ENCODE measurements at places on chromosomes 13 and 19.
A peak's percentile ranks its signal among the peaks of the same experiment; 100 is the strongest.

DNA sequence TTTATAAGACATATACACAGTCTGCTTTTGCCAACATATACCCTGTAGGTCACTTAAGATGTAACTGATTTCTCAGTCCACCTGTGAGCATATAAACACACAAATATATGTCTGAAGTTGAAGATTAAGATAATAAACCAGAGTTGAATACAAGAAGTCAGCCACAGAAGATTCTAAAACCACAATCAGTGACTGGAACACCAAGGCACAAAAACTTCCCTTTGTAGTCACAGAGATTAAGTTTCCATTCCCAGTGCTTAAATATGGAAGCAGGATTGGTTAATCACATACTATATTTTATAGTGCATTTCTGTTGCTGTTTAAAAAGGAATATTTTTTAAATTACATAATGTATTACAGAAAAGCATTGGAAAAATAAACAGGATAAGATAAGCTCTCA is 39.9 kb downstream of the MTMR6 start:
- no peaks in the 10 kb centered on the region for H3K4me1 ChIP-seq
- no peak overlapping the region for H3K4me3 ChIP-seq
- H3K36me3 ChIP-seq = peaks cover 18% of the 10 kb centered on the region
- H3K27ac ChIP-seq = no peak overlapping the region
- no peaks in the 10 kb centered on the region for H3K27me3 ChIP-seq

DNA sequence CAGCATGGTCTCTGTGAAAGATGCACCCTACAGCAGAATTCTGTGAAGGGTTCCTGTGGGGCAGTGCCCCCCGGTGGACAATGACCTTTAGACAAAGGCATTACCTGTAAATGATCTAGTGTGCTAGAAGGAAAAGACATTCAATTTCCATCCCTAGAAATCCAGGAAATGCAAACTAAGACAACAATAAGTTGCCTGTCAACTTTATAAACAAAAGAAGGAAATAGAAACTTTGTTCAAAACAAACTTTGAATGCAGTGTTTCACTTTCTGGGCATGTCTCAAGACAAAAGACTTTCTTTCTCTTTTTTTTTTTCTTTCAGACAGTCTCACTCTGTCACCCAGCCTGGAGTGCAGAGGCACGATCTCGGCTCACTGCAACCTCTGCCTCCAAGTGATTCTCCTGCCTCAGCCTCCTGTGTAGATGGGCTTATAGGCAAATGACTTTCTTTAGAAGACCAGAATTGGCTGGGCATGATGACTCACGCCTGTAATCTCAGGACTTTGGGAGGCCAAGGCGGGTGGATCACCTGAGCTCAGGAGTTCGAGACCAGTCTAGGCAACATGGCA is 15.5 kb downstream of the TEX101 start:
- DNase-seq = no peak
- H3K27me3 ChIP-seq = no peaks in the 10 kb centered on the region
- H3K4me1 ChIP-seq = peaks cover 15% of the 10 kb centered on the region

DNA sequence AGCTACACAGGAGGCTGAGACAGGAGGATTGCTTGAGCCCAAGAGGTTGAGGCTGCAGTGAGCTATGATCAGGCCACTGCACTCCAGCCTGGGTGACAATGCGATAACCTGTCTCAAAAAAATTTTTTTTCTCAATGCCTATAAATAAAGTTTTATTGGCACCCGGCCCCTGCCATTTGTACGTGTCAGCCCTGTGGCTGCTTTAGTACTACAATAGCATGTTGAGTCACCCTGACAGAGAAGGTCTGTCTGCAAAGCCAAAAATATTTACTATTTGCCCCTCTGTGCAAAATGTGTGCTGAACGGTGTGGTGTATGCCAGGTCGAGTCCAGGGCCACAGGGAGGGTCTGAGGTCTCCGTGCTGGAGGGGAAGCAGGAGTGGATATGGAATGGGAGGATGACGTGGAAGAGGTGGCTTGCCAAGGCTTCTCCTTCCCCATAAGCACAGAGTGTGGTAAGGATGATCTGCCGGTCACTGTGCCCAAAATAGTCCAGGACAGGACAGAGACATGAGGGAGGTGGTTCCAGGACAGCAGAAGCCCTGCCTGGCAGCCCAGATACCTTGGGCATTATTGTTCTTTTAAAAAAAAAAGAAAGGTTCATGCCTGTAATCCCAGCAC is 10.0 kb downstream of the NMRK2 start:
- DNase-seq = no peak
- H3K4me3 ChIP-seq = no peak overlapping the region
- H3K4me1 ChIP-seq = no peaks in the 10 kb centered on the region
- H3K27ac ChIP-seq = no peak overlapping the region

DNA sequence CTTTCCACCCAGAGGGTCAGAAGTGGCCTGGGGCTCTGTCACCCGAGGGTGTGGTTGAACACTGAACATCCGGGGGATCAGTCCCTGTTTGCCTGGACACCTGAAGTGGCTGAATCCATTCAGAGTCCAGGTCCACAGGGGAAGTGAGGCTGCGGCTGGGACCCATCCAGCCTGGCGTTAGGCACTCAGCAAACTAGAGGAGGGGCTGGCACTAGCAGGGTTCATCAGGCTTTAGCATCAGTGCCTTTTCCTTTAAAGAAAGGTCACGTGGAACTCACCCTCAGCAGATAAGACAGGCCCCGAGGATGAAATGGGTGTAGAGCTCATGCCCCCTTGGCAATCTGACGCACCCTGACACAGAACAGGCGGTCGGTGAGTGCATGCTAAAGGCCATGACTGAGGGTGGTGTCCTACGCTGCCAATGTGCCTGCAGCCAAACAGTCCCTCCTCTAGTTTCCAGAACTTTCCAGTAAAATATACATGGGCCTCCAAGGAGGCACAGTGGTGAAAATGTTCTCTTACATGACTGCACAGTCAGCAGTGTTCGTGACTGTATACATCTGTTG is 72.4 kb upstream of the ARHGEF7 start:
- H3K4me1 ChIP-seq = no peaks in the 10 kb centered on the region
- H3K27me3 ChIP-seq = peaks cover 6% of the 10 kb centered on the region
- no peaks in the 10 kb centered on the region for H3K36me3 ChIP-seq
- no peak for DNase-seq

DNA sequence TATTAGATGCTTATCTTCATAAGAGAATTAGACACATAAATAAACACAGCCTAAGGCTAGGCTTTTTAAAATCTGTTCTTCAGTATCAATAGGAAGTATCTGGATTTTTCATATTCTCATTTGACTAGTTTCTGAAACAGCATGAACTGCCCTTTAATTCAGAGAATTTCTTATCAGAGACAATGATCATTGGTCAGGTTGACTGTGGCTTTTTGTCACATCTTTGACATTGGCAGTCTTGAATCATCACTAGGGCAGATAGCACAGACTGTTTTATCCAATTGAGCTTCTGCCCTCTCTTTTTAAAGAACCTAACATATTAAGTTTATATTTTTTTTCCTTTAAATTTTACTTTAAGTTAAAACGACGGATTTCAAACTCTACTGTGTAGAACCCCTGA is 59.6 kb downstream of the DPY19L3 start:
- peaks cover 17% of the 10 kb centered on the region for H3K36me3 ChIP-seq
- no peaks in the 10 kb centered on the region for H3K4me1 ChIP-seq
- no peak overlapping the region for H3K4me3 ChIP-seq

GRCh38 chr13:49296659-49297058 is 48.9 kb downstream of the CDADC1 start:
- no peaks in the 10 kb centered on the region for H3K36me3 ChIP-seq
- peaks cover 7% of the 10 kb centered on the region for H3K4me1 ChIP-seq
- H3K27me3 ChIP-seq = no peaks in the 10 kb centered on the region
- no peak overlapping the region for H3K4me3 ChIP-seq
- DNase-seq = no peak

- H3K4me1 ChIP-seq = no peaks in the 10 kb centered on the region
- DNase-seq = peak; percentile 94
- H3K36me3 ChIP-seq = no peaks in the 10 kb centered on the region
- no peak overlapping the region for H3K27ac ChIP-seq
- H3K27me3 ChIP-seq = no peaks in the 10 kb centered on the region
Measured at GRCh38 chr13:18212873-18213272, 968.8 kb downstream of the TUBA3C start.

- no peak for DNase-seq
- H3K4me1 ChIP-seq = no peaks in the 10 kb centered on the region
- H3K36me3 ChIP-seq = no peaks in the 10 kb centered on the region
- H3K4me3 ChIP-seq = no peak overlapping the region
Measured at GRCh38 chr13:55991666-55992065, 1149.1 kb upstream of the PRR20A start.

DNA sequence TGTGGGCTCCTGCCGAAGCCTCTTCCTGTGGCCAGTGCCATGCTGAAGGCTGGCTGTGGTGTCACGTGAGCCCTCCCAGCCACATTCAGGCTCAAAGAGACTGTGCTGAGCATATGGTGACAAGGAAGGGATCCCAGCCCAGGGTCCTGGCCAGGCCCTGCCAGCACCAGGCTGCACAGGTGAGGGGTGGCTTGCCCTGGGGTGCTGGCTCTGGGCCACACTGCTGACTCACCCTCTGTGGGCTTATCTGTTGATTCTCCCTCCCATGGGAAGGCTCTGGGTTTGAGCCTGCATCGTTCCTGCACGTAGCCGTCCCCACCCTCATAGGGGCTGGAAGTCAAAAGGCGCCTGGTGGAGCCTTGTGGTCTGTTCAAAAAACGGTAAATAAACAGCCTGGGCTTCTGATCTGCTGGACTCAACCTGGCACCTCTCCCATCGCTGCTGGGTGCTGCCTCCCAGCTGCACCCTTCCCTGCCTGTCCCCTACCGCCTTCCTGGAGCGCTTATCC is 31.1 kb downstream of the DNM2 start:
- peak overlapping the region; percentile 70 for H3K27ac ChIP-seq
- no peak for DNase-seq
- H3K36me3 ChIP-seq = no peaks in the 10 kb centered on the region
- H3K4me1 ChIP-seq = peaks cover 80% of the 10 kb centered on the region
- no peak overlapping the region for H3K4me3 ChIP-seq

DNA sequence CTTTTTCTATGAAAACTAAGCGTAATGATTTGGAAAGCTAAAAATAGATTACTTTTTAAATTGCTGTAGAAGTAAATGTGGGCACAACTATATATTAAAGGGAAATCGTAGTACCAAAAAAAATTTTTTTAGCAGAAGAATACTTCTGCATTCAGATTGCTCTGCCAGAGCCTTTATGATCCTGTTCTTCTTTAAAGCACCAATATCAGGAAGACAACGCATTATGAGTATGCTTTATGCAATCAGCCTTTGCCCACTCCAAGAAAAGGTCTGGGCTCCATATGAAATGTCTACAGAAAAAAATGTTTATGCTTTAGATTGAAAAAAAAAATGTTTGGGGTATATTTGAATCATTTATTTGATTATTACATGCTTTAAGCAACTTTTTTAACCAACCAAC is 137.4 kb downstream of the DIAPH3 start:
- no peak overlapping the region for H3K4me3 ChIP-seq
- H3K27ac ChIP-seq = no peak overlapping the region
- DNase-seq = no peak
- H3K27me3 ChIP-seq = no peaks in the 10 kb centered on the region

DNA sequence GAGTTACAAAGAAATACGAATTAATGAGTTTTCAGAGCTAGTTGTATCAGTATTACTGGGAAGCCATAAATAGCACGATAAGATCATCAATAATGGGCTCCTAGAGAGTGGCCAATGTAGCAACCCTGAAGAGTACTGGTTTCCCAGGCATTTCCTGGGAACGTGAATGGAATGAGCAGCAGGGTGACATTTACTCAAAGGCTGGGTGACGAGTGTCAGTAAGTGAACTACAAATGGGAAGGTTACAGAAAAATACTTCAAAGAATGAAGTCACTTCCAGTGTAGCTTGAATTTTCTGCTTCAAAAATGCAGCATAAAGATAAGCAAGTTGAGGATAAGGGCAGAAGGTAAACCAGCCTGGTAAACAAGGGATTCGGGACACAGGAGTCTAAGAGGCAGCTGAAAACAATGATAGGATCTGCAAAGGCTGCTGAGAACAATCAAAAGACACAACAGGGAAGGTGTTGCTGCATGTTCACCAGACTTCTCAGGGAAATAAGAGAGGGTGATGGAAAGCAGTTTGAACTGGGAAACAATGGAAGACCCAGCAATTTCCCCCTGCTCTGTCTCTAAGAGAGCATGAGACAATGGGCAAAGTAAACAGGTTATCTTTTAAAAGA is 48.6 kb upstream of the POSTN start:
- H3K4me1 ChIP-seq = no peaks in the 10 kb centered on the region
- H3K36me3 ChIP-seq = no peaks in the 10 kb centered on the region
- no peak overlapping the region for H3K4me3 ChIP-seq
- no peak overlapping the region for H3K27ac ChIP-seq

GRCh38 chr19:8342684-8343482 is at the start of gene KANK3:
KANK3 (minus strand) TSS chr19:8343262; CDS start chr19:8337828, 5,434 bp downstream.
- peak within 1 kb of the TSS; percentile 79 for H3K27ac ChIP-seq
- DNase-seq = peak; percentile 96
- H3K4me3 ChIP-seq = peak within 1 kb of the TSS; percentile 52
- H3K4me1 ChIP-seq = peaks cover 17% of the 10 kb centered on the region

Measured in suprapubic skin (tissue), 4 donors.